K562 (cell line): ENCODE measurements at places on chromosomes 6 and 20.

DNA sequence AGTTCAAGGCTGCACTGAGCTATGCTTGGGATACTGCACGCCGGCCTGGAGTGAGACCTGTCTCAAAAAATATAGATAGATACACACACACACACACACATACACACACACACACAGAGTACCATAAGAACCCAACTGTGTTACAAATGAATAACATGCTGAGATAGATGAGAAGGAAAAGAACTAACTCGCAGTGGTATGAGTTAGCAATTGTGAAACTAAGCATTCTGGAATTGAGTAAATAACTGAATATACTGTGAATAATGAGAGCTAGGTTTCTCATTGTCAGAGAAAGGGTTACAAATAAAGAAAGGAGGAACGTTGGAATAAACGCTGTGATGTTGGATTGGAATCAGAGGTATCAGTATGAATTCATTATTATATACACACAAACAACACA lies 14.6 kb upstream of the FAXC start:
- no peak for DNase-seq

DNA sequence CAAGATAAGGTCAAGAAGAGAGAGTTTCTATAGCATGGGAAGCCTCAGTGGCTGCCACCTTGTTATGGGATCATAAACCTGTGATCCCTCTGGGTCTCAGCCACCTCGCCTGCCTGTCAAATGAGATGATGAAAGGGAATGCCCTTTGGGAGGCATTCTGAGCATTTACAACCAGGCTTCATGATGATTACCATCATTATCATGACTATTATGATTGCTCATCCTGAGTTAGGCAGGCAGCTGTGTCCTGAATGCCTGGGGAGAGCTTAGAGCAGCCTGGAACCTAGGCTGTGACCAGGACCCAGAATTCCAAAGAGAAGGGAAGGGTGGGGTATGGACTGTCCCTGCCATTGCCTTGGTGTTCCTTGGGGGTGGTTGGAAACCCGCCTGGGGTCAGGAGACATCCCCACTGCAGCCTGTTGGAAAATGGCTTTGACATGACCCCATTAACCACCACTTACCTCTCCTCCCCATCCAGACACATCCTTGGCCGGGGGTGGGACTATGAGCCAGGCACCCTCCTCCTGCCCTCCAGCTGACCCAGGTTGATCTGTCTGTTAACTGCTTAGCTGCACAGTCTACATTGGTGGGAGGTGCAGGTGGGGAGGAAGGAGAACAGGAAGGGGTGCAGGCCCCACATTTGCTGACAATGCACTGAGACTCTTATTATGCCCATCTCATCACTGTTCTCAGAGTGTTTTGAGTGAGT lies 51.9 kb downstream of the LRFN2 start:
- no peak for DNase-seq

GRCh38 chr20:62805711-62806382 lies 1.2 kb downstream of the OGFR start:
- DNase-seq, result no peak

GRCh38 chr20:13199279-13199678 lies 21.8 kb upstream of the ISM1 start:
- DNase-seq, result no peak

DNA sequence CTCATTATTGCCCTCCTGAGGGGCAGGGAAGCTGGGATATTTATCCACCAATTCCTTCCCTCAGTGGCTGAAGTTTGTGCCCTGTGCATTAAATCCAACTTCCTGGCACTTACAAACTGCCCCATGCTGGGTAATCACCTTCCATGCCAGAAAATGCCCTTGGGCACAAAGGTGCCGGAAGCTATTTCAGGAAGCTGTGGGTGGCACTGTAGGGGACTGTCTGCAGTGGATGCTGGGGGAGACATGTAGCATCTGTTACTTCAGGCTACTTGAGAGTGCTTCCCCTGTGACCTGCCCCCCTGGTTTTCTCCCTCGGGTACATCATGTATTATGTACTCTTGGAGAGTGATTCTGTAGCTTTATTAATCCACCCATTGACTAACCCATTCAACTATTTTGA lies 24.7 kb upstream of the RALGAPA2 start:
- no peak for DNase-seq

GRCh38 chr6:36071714-36072113 lies 44.1 kb downstream of the MAPK14 start:
- no peak for DNase-seq

GRCh38 chr6:2447931-2448330 lies 202.5 kb upstream of the GMDS start:
- DNase-seq, result no peak

GRCh38 chr6:6798448-6798860 lies 209.9 kb downstream of the LY86 start:
- DNase-seq, result no peak

- DNase-seq, result peak; percentile 62
Measured at GRCh38 chr20:43515628-43516027, 8.1 kb downstream of the L3MBTL1 start.

DNA sequence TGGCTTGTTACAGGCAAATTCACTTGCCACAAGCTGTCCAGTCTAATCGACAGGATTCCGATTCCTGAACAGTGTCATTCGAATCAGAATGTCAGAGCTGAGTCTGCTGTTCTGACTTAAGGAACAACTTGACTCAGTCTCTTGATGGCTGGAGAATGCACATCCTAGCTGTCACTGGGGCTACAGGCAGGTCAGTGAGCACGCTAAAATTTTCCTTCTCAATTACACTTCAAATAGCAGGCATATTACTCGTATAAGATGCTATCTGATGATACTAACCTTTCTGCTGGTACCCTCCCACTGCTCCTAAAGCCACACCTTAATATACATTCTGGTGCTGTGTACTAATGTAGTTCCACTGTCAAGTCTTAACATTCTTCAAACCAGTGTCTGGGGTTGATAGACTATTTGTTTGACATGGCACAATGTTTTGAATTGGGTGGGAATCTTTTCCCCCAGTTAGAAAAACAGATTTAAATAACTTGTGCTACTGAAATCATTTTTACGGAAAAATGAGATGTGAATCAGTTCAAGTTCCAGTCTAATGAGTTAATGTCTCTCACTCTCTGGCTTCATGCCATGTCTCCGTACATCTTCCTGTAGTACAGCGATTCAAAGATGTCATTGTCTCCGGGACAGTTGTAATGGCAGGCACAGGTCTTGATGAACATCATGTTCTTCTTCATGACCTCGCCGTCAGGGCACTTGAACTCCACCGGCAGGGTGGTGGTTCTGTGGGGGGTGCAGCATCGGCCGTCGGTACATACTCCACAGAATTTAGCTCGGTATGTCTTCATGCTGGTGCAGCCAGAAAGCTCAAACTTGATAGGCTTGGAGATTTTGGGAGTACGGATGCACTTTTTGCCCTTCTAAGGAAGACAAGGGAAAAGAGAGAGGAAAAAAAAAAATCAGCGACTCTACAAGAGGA lies 2.2 kb downstream of the CCN2 start:
- no peak for DNase-seq

DNA sequence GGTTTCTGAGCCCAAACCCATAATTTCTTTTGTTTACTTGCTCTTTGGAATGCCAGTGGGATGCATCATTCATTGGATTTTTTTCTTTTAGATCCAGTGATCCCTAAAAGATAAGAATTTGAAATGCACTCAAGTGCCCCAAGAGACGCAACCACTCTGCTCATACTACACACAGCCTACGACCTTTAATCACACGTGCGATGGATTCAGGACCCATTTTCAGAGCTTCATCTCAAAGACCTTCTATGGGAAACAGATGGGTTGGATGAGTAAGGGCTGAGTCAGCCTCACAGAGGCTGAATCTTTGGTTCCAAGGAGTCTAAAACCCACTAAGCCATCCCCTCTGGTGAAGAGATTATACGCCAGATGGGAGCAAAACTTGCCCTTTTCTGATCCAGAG lies 265.5 kb upstream of the EXOC2 start:
- no peak for DNase-seq

DNA sequence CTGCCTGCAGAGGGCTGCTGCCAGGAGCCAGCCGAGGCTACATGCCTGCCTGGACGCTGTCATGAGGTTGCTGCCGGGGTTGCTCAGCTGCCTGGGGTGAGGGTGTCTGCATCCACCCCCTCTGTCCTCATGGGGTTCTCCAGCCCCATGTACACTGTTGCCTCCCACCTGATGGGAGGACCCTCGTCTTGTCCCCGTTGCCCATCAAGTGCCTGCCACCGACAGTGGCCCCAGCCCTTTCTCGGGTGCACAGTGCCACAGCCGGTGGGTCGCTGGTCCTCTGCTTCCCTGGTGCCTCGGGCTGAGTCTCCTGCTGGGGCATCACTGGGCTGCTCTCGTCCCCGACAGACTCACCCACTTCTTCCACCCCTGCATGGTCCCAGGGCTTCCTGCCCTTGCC lies 313.7 kb downstream of the CDH4 start:
- DNase-seq, result no peak

GRCh38 chr20:22060610-22061009 lies 355.1 kb downstream of the PAX1 start:
- no peak for DNase-seq

DNA sequence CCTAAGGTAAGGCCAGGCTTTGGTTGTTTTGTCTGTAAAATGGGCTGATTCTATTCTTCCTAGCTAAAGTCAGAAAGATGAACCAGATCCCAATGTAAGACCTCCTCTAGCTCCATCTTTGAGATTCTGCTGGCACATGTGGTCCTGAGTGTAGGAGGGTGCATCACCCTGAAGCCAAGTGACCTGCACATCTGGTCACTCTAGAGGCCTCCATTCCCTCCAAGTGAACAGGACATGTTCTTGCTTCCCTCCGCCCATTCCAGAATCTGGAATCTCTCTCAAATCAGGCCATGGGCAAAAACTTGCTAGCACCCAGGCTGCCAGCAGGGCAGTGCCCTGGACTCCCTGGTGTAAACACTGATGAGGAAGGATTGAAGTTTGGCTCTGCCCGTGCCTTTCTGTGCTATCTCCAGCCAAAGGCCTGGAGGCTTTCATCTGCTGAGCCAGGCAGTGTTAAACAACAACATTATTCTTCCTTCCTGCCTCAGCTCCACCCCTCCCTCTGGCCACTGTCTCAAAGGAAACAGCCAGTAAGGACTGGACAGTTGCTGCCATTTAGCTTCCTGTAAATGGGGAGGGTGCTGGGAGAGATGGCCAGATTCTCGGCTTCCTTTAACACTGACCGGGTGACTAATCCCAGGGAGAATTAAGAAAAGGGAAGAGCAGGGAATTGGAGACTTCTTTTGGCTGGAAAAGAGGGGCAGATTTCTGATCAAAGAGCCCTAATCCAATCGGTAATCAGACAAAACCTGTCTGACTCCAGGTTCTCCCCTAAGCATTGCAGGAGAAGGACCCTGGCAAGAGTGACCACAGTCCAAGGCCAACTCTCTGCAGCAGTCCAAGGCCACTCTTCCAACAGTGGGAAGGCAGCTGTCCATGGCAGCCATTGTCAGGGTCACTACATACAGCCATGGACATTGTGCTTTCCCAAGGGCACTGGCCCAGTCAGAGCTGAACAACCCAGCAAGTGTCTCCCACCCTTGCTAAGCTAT lies 19.5 kb upstream of the ADGRF1 start:
- DNase-seq, result no peak

DNA sequence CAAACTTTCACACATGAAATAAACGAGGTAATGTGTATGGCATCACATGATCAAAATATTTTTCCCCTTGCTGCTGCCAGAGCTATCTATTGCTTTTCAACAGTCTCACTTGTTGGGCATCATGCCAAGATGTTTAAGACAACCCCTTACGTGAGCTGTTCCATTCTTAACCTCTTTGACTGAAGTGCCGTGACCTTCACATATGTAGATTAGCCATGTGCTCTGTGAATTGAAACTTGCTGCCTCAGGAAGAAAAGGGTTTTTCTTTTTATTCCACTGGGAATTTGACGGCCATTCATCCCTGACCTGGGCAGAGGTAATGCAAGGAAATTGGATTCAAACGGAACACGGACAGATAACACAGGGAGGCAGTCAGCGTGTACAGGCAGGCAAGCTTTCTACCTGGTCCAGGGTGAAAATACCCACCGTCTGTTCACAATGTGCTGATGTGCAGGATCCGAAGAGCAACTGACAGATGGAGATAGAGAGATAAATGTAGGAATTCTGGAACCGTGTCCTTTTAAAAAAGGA lies 14.2 kb downstream of the ARID1B start:
- DNase-seq, result peak; percentile 41

DNA sequence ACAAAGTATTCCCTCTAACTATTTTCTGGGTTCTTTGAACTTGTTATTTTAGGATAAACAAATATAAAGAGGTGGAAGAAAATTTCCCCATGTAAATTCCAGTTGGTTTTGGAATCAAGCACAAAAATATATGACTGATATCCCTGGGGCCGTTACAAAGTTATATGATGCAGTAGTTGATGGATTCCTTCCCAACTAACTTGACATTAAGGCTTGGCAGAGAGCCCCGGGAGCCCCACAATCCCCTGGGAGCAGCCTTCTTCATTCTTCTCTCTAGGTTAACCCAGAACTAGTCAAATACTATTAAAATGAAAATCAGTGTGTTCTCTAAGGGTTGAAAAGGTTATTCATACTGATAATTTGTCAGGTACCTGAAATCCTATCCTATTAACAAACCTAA lies 508.9 kb upstream of the SOX4 start:
- DNase-seq, result no peak

DNA sequence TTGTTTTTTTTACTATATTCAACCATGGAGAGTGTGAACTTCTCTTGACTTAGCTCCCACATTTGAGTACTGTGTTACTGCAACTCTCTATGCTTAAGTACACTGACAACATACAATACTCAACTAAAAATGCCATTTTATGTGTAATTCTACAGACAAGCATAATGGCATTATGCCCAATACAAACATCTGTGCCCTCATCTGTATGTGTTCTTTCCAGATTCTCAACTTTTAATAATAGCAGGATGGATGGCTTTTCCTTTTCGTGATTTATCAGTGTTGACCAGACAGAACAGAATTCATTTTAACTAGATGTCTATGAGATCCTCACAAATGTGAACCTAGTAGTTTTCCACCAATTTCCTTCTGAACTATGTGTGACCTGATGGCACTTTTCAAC lies 84.2 kb upstream of the MARCKS start:
- DNase-seq, result no peak

DNA sequence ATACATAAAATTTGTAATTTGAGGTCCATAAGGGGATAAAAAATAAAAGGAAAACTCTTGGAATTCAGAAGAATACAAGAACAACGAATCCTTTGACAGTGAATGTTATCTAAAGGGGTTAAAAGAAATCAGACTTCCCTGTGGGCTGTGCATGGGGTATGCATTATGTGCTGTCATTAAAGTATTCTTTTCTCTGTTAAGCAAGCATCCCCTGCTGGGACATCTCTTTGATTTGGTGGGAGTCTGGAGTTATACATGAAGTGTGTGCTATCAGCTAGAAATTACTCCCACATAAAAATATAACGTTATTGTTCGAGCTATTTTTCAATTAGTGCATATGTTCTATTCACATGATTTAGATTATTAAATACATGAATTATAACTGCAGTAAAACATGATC lies 195.2 kb downstream of the CENPW start:
- DNase-seq, result no peak

DNA sequence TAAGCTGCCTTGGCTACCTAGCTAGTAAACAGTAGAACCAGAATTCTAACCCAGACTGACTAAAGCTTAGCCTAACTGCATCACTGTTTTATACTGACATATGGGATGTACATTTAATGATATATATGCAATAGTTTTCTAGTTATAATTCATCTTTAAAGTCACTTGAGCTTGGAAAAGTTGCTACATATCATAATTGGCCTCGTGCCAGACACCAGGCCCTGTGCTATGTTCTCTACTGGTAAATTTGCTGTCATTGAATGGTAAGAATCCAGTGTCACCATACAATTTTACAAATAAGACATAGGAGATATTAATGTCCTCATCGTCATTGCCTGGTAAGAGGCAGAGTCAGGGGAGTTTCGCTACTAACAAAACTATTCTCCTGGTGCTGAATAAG lies 396.8 kb downstream of the CDKAL1 start:
- no peak for DNase-seq

- no peak for DNase-seq
Measured at GRCh38 chr6:110593637-110594036, 117.2 kb upstream of the SLC22A16 start.
